ENCODE measurements at places on chromosomes 6 and 20.

GRCh38 chr6:33213166-33213988, 5.1 kb downstream of the RING1 start:
- no peak for DNase-seq

GRCh38 chr6:40671001-40671693, 84.0 kb upstream of the LRFN2 start:
- DNase-seq = no peak

DNA sequence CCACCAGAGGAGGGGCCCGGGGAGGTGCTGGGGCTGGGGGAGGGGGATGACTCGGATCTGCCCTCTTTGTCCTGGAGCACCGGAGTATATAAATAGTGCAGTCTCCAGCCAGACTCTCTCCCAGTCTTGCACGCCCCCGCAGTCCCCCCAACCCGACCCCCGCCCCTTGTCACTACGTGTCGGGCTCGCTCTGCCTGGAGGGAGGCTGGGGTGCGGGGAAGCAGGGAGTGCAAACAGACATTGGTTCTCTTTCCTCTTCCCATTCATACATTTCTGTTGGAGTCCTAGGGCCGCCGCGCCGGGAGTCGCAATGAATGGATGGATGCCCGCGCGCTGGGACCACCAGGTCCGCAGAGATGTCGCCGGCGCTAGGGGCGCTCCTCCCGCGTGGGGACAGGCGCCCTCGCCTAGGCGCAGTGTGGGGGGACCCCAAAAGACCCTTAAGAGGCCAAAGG, 179.3 kb downstream of the TBXT start:
- DNase-seq = no peak

DNA sequence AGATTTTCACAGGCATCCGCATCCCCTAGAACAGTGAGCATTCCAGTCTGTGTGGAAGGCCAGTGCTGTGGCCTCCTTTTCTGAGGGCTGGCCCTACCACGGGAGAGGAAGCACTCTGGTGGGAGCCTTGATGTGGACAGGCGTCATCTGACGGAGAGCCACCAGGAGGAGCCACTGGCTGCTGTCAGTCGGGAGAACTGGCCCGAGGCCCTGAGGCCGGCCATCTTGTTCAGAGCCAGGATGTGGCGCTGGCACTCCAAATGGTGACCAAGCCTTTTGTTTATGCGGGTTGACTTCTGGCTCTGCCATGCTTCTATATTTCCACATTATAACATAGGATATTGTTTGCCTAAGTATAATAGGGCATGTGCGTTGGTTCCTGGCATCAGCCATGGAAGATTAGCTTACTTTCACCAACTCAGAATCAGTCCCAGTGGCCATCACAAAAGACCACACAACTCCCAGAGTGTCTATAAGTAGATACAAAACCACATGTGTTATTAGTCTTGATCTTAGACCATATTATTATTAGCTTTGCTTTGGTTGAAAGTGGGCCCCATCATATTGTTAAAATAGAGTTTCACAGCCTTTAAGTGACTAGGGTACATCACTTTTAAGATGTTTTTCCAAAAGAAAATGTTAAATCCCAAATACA, 273.9 kb upstream of the TAB2 start:
- DNase-seq = no peak

DNA sequence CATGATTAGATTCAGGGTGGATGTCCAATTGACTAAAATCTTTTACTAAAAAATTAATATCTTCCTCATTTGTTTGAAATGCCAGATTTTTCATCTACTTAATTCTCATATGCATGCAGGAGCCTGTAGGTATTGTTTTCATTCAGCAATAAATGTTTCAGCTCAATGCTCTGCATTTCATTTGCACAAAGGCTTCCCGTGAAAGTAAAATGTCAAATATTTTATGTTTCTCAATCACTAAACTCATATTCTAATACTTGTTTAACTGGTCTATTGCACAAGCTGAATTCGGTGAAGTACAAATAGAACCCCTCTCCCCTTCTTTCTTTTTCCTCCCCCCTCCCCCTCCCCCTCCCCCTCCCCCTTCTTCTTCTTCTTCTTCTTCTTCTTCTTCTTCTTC, 175.9 kb downstream of the MCHR2 start:
- DNase-seq = no peak

DNA sequence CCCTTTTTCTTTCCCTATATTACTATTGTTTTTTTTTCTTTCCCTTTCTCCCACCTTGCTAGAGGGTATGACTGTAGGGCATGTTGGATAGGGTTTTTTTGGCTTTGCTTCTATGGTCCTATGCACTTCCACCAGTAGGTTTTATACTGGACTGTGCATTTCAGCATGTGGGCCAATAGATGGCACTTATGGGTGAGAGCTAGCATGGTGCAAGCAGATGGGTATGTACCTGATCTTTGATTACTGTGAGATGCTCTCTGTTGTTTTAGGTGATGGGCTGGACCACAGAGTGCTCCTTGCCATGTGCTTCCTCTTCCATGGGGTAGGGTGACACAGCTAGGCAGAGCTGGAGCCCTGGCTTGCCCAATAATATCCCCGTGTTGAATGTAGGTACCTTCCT, 128.5 kb upstream of the CHD6 start:
- DNase-seq = no peak

- no peak for DNase-seq
These were observed 48.7 kb downstream of the FGD2 start for GRCh38 chr6:37054171-37054570.

- no peak for DNase-seq
These were observed 517.8 kb downstream of the PKHD1 start for GRCh38 chr6:51569594-51569993.

DNA sequence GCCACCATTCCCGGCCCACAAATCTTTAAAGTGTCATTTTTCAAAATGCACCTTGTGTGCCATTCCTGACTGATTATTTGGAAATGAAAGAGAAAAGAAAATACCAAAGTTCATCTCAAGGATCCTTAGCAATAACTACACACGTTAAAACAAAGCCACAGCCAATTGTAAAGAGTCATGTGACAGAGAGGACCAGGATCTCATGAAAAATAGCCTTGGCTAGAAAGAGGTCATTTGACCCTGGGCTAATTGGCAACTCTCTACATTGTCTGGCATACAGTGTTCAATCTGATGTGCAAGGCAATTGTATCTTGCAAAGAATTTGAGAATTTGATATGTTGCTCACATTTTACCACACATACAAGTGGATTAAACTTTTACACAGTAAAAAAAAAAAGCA, 31.6 kb upstream of the HLA-G start:
- no peak for DNase-seq

GRCh38 chr6:147793871-147794643, 285.6 kb downstream of the SAMD5 start:
- DNase-seq = no peak

DNA sequence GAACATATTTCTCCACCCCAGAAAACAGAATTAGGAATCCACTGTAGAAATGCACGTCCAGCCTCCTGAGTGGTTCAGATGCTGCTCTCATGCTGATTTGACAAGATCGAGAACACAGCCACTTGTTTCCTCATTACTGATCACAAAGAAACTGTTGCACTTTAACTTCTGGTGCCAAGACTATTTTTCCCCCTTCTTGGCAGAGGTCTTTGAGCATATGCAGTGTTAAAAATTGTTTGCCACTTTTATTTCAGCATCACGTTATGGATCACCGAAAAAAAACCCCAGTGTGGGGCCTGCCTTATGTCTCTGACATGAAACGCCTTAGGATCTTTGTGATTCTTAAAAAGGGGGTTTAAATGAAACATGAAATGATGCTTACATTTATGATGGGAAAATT, 1066.9 kb downstream of the KIF16B start:
- DNase-seq = no peak

DNA sequence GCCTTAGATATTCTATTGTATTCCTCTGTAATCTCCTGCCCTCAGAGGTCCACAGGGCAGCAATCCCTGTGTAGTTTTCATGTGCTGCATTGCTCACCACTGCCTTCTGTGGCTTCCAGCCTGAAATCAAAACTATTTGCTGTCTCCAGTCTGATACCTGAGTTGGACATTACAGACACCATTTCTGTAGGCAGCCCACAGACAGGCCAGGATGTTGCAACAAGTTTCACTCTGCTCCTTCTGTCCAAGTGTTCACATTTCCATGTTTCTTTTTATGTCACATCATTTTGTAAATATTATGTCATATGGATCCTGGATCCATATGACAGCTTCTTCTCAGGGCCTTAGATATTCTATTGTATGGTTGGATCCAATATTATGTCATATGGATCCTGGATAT, 21.7 kb downstream of the ECI2 start:
- DNase-seq = no peak

DNA sequence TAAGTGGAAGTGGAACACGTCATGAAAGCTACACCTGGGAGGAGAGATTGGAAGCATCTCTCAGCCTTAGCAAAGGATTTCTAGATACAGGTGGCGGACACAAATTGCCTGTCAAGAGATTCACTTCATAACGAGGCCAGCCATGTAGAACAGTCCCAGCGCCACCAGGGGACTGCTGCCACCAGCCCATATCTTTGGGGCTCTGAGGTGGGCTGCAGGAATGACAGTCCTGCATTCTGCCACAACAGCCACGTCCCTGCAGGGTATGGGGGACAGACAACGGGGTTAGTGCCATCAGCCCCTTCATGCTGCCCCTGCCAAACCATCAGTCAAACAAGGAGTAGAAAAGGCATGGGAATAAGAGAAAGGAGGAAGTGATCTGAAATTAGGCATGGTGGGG, 81.2 kb upstream of the SASH1 start:
- no peak for DNase-seq

DNA sequence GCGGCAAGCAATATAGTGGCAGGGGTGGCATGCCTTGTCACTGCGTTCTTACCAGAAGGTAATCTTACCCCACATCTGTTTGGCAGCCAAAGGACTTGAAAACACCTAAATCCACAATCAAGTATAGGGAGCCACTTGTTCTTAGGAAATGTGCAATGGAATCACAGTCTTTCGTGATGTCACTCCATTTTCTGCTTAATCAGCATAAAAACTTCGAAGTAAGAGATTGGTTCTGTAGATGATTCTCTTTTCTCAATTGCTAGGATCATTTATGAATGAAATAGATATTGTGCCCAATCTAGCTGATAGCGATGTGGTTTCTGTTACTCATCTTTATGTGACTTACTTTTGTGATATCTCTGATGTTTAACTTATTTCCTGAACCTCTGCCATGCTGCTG, 89.0 kb downstream of the SLC22A3 start:
- DNase-seq = no peak

GRCh38 chr6:51299621-51300380, 481.1 kb downstream of the TFAP2B start:
- DNase-seq = no peak

GRCh38 chr6:3958255-3958654, 109.1 kb downstream of the FAM50B start:
- DNase-seq = no peak

DNA sequence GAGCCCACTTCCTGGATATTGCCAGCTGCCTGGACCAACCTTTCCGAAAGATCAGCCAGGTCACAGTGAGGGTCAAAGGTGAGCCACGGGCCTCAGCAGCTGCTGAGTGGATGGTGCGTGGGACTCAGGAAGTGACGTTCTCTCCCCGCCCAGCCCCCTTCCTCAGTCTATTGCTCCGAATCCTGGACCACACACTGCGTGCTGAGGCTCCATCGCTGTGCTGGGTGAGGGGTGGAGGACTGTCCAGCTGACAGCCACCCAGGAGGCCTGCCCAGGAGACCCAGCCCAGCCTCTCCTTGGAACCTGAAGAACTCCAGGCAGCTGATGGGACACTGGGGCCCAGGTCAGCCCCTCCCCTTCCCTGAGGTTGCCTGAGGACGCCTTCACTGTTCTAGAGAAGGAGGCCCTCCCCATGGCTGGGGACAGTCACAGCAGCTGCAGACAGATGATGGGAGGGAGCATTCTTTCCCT, 94.4 kb upstream of the CD93 start:
- DNase-seq = no peak

Measured in stromal cell of bone marrow (primary cell).